ENCODE measurements at places on chromosomes 7 and 10. TPM values are rescaled to one million over a fixed set of nuclear protein-coding genes. Genes with fewer than 3 reads are reported as not detected.

METTL2B gene
- 35.9 TPM for total RNA-seq

RBM28 gene
- 25.0 TPM for total RNA-seq

TCAF2 gene
- 2.7 TPM for total RNA-seq

ZNF487 gene
- 10.1 TPM for total RNA-seq

KNDC1 gene
- total RNA-seq = 93.4 TPM

CALHM3 gene
- not detected for total RNA-seq

AMZ1 gene
- 0.36 TPM for total RNA-seq
